ENCODE measurements at places on chromosomes 3 and 15.

- no peak for DNase-seq
These were observed 14.7 kb downstream of the TM4SF4 start for GRCh38 chr3:149489060-149489690.

DNA sequence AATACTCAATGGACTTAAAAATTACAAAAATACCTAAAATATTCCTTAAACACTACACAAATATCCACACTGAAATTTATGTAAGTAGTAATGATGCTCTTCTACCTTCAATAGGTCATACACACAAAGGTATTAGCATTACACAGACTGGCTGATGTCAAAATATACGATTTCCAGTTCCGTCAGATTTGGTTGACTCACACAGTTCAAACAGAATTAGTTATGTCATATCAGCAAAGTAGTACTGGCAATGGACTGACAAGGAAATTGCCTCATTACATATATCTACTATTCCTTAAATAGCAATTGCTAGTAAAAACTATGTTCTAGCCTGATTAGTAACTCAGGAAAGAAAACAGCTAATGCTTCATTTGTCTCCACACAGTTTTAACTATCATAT lies 70.8 kb downstream of the ADAM10 start:
- DNase-seq = no peak

- DNase-seq = no peak
These were observed 205.6 kb downstream of the NECTIN3 start for GRCh38 chr3:111277226-111277625.

- no peak for DNase-seq
These were observed 75.6 kb downstream of the MCTP2 start for GRCh38 chr15:94306700-94307650.

GRCh38 chr3:112770032-112770626 lies 76.5 kb downstream of the CD200R1L start:
- no peak for DNase-seq

GRCh38 chr3:171950373-171950772 lies 89.0 kb upstream of the FNDC3B start:
- no peak for DNase-seq

Data from activated CD8-positive, alpha-beta memory T cell treated with anti-CD3 and anti-CD28 coated beads for 48 hours (primary cell).